Naive B cell (primary cell): ENCODE measurements at places on chromosomes 6 and 20. TPM values are rescaled to one million over a fixed set of nuclear protein-coding genes. Genes with fewer than 3 reads are reported as not detected.

SMLR1 gene
- polyA plus RNA-seq: not detected

RBM24 gene
- not detected for polyA plus RNA-seq

CCM2L gene
- not detected for polyA plus RNA-seq

DNA sequence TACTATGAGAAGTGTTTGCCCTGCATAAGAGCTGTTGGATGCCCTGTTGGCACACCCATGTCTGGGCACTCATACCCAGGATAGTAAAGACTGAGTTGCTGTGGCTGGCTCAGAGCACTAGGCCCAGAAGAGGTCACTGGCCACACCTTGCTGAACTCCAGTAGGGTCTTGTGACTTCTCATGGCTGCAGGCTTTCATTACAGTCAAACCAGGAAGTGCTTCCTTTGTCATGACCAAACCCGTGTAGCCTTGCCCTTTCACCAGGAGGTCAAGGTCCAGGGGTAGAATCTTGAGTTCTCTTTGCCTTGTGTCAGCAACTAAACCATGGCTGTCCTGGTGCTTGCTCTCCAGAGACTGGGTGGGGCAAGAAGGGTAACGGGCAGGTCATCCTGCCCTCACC lies 49.5 kb downstream of the CD164 start:
- no peak for DNase-seq
- no peak overlapping the region for H3K27ac ChIP-seq
- H3K27me3 ChIP-seq: no peaks in the 10 kb centered on the region
- H3K4me3 ChIP-seq: no peak overlapping the region
- peaks cover 2% of the 10 kb centered on the region for H3K4me1 ChIP-seq
- no peaks in the 10 kb centered on the region for H3K36me3 ChIP-seq

GRCh38 chr20:1287787-1288569 lies 21.9 kb downstream of the SNPH start:
- no peak for DNase-seq
- H3K27me3 ChIP-seq: peaks cover 27% of the 10 kb centered on the region
- no peaks in the 10 kb centered on the region for H3K36me3 ChIP-seq
- H3K4me1 ChIP-seq: no peaks in the 10 kb centered on the region

DNA sequence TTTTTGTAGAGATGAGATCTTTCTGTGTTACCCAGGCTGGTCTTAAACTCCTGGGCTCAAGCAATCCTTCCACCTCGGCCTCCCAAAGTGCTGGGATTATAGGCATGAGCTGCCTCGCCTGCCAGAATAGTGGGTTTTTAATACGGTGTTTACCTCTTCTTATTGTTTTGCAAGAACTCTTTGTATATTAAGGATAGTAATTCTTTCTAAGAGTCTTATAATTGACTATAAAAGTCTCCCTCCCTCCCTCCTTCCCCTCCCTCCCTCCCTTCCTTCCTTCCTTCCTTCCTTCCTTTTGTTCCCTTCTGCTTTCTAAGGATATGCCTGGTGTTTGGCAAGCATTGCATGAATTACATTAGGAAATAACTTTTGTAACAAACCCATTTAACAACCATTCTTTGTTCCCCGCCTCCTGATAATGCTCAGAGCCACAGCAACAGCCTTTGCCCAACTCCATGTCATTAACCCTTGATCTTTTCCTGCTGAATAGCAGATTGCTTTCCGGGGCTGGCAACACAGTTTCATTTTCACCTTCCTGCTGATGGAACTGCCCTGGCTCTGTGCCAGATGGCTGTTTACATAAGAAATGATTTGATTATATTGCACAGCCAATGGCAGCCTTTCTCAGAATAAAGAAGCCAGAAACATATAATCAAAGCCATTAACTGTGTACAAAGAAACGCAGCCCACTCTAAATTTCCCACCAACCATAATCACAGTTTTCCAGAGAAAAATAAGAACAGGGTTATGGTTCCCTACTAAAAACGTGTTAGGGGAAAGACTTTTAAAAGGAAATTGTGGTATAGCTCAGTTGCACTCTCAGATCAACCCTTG lies 143.7 kb upstream of the PTPN1 start:
- DNase-seq: no peak
- peaks cover 24% of the 10 kb centered on the region for H3K27me3 ChIP-seq
- H3K36me3 ChIP-seq: peaks cover 15% of the 10 kb centered on the region
- no peak overlapping the region for H3K27ac ChIP-seq
- no peaks in the 10 kb centered on the region for H3K4me1 ChIP-seq

DNA sequence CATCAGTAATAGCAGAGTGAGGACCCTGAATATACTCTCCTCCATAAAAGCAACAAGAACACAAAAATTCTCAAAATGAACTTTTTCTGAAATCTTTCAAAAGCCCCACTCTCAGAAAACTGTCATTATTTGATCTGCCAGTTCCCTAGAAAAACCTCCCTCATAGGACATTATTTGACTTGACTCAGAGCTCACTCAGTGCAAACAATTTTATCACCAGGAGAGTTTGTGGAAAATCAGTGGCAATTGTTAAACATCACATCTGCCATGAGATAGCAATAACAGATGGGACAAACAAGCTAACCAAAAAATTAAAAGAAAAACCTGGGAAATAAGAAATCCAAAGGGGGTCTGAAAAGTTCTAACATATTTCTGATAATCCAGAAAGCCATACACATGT lies 100.0 kb downstream of the ATG5 start:
- peaks cover 13% of the 10 kb centered on the region for H3K36me3 ChIP-seq
- H3K27me3 ChIP-seq: no peaks in the 10 kb centered on the region
- H3K27ac ChIP-seq: peak overlapping the region; percentile 45
- no peak overlapping the region for H3K4me3 ChIP-seq
- DNase-seq: no peak

DNA sequence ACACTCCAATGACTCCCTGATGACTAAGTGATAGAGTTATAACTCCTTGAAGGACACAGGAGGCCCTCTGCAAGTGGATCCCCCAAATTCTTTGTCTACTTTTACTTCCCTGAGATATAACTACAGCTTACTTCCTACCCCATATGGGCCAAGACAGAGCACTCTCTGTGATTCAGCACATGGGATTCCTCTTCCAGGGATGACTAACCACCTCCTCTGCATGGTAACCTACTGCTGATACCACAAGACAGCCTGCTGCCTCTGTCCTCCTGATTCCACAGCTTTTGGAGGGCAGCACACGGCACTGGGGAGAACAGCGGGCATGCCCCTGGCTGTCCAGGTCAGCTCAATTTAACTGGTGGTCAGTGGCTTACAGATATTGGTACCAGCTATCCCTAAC lies 675.7 kb upstream of the AGPAT4 start:
- H3K4me3 ChIP-seq: no peak overlapping the region
- H3K27me3 ChIP-seq: no peaks in the 10 kb centered on the region
- no peak overlapping the region for H3K27ac ChIP-seq
- DNase-seq: no peak
